Activated T-cell treated with anti-CD3 and anti-CD28 coated beads, Interleukin-2, amount 50 U/mL, for 72 hours (primary cell): ENCODE measurements at places on chromosomes 13 and 19. TPM values are rescaled to one million over a fixed set of nuclear protein-coding genes. Genes with fewer than 3 reads are reported as not detected.
A peak's percentile ranks its signal among the peaks of the same experiment; 100 is the strongest.

- peak; percentile 12 for DNase-seq
Measured at GRCh38 chr19:3868770-3869456, at the start of gene ZFR2. Gene ZFR2 (minus strand): TSS chr19:3869038. CDS start chr19:3869017, 21 bp downstream.

- no peak for DNase-seq
Measured at GRCh38 chr13:39586958-39587605, 15.9 kb downstream of the LHFPL6 start.

GRCh38 chr13:110001670-110002275 is 215.4 kb upstream of the IRS2 start:
- DNase-seq: no peak

DNA sequence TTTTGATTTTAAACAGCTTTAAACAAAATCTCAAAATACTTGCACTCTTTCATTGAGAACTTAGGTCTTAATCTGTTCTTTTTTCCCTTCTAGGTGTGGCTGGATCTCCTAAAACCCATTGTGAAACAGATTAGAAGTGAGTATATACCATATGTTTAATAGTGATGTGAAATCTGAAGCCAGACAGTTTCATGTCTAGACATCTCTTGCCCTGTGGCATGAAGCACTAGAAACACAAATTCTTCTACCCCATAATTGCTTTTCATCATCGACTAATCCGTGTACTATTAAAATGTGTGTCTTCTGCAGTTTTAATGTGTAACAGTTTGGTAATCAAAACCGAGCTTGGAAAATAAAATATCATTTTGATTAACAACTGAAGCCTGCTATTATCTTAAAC is 188.2 kb upstream of the RNF113B start:
- DNase-seq: no peak

ATCAY gene
- total RNA-seq: 0.05 TPM

LAIR1 gene
- 3.5 TPM for total RNA-seq

DNA sequence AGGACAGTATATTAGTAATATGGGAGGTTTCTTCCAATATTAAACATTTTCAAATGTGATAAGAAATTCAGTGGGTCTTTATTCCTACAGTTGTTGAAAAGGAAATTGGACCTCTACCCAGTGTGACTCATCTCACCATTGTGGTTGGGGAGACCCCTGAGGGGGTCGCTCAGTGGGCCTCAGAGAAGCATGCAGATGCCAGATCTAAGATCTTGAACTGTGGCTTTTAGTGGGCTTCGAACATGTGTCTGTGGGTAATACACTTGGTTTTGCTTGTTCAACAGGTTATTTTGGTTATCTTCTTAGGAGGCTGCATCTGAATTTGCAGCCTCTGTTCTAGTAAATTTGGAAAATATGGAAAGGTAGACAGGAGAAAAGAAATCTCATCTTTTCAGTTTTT is 132.3 kb downstream of the PCCA start:
- DNase-seq: no peak

DNA sequence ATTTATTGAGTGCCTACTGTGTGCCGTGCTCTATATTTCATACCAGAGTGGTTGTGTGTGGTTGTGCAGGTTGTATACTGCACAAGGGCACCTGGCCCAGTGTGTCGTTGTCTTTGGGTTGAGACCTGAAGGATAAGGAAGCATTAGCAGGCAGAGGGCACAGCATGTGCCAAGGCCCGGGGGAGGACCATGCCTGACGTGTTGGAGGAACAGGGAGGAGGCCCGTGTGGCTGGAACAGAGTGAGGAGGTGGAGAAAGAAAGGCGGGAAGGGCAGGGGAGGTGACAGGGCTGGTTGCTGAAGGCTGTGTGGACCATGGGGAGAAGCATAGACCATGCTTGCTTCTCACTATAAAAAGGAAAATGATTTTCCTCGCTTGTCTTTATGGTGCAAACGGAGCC is 26.8 kb downstream of the CELF5 start:
- DNase-seq: no peak

ZNF610 gene
- 3.7 TPM for total RNA-seq

DNA sequence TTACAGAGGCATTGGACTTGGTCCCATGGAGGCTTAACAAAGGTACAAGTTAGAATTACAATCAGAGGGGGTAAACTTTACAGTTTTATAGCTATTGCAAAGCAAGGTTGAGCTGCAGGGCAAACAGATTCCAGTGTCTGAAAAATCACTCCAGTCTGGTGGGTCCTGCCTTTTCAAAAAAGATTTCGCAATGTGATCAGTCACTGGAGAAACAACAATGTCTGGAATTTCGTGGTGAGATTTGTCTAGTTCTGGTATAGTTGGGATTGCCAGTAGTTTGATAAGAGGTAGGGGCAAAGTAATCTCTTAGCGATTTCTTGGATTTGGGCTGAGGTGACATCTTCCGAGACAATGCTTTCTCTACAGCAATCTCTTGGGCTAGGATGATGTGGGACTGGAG is 1198.2 kb upstream of the PCDH9 start:
- DNase-seq: no peak

DNA sequence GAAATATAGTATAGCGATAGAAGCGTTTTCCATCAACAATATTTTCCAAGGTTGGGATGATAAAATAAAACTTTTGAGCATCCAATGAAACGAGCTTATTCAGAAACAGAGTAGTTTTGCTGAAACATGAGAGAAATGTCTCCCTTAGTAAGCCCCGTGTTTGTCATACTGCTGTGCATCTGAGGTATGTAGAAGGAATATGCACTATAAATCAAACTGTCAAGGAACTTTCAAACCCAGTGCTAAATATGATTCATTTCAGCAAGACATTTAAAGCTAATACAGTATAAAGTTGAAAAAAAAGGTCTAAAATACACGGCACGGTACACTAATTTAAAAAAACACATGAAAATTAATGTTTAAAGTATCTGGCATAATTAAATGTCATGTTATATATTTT is 546.2 kb downstream of the SLITRK5 start:
- DNase-seq: no peak

- no peak for DNase-seq
Measured at GRCh38 chr13:101149735-101150384, 266.4 kb downstream of the NALCN start.

DNA sequence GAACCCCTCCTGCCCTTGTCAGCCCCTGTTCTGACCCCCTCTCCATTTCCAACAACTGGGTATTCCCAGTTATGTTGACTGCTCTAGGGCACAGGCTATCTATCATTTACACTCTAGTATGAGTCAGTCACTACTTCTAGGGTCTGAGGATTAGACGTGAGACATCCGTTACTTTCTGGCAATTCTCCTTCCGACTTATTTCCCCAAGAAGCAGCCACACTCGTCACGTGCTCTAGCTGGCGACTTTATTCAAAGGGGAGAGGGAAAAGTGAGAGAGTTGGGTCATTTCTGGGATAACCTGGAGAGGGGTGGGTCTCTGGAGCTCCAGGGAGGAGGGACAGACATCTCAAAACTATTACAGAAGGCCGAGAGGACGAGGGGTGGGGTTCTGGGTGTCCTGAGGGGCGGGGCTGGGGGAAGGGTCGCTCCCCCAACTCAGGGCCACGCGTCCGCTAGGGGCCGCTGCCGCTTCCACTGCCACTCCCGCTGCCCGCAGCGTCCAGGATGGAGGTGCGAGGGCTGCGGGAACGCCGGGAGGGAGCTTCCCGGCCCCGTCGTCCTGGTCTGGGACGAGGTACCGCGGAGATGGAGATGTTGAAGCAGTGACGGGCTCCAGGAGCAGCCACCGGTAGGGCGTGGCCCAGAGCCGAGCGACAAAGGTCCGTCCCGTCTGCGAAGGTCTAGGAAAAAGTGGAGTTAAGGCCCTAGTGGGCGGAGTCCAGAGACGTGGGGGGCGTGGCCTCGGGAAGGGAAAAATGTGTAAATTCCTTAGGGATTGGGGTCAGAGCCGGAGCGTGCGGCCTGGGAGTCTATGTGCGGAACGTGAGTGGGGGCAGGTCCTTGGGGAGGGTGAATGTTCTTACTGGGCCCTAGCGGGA is 8.9 kb downstream of the RTBDN start:
- peak; percentile 52 for DNase-seq

- peak; percentile 41 for DNase-seq
Measured at GRCh38 chr19:34430738-34431625, 2.8 kb downstream of the UBA2 start.

GRCh38 chr13:36447501-36447900 is 15.2 kb downstream of the CCNA1 start:
- no peak for DNase-seq
